ENCODE measurements at places on chromosomes 6 and 20. TPM values are rescaled to one million over a fixed set of nuclear protein-coding genes. Genes with fewer than 3 reads are reported as not detected.
A peak's percentile ranks its signal among the peaks of the same experiment; 100 is the strongest.

SIRPB1 gene
- not detected for total RNA-seq

ZC3H12D gene
- under 0.01 TPM for total RNA-seq

GRCh38 chr20:1909097-1909496, 13.9 kb downstream of the SIRPA start:
- DNase-seq, result no peak

- DNase-seq, result no peak
These were observed 143.9 kb downstream of the SOBP start for GRCh38 chr6:107633680-107634323.

- peak; percentile 1 for DNase-seq
These were observed 253.4 kb downstream of the EPHA7 start for GRCh38 chr6:93165850-93166430.

- DNase-seq, result peak; percentile 95
These were observed 74.2 kb downstream of the CD164 start for GRCh38 chr6:109308018-109308492.

DNA sequence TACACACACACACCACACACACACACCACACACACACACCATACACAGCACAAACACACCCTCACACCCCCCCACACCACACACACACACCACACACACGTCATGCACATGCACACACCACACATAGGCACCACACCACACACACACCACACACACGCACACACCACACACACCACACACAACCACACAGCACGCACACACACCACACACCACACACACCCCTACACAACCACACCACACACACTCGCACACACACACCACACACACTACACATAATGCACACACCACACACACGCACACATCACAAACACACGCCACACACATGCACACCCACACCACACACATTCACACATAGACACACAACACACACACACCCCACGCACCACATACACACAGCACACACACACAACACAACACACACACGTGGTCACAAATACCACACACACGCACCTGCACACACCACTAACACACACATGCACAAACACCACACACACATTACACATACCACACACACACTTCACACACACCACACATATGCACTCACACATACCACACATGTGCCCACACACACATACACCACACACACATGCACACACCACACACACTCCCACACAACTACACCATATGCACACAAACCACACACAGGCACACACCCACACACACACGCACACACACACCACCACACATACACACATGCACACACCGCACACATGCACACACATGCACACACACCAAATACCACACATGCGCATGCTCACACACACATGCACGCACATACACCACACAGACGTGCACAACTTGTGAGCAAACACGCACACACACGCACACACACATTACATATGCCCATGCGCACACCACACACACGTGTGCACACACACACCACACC, 9.4 kb upstream of the ACSS1 start:
- DNase-seq, result no peak

CNR1 gene
- total RNA-seq, result under 0.01 TPM

- DNase-seq, result peak; percentile 13
These were observed 298.9 kb upstream of the BMP2 start for GRCh38 chr20:6468423-6469116.

- DNase-seq, result no peak
These were observed 225.9 kb downstream of the PTPRT start for GRCh38 chr20:42963796-42964195.

TMEM239 gene
- not detected for total RNA-seq

DNA sequence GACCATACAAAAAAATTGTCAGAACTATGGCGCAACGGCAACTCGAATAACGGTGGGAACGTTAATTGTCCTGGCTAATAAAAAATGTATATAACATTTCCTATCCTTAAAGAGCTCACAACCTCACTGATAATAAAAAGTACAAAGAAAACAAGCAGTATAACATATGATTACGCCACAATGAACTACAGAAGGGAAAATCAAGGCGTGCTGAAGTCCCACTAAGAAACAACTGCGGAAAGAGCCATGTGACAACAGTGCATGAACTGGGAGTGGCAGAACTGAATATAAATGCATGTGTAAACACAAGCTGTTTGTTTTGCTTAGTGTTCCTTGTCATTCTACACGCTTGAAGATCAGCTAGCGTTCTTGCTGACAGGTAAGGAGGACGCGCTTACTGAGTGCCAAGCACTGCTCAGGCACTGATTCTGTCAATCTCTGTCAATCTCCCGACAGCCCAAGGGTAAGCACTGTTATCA, 466 bp upstream of the PSMB1 start:
- no peak for DNase-seq

SIRPD gene
- total RNA-seq, result not detected

DNA sequence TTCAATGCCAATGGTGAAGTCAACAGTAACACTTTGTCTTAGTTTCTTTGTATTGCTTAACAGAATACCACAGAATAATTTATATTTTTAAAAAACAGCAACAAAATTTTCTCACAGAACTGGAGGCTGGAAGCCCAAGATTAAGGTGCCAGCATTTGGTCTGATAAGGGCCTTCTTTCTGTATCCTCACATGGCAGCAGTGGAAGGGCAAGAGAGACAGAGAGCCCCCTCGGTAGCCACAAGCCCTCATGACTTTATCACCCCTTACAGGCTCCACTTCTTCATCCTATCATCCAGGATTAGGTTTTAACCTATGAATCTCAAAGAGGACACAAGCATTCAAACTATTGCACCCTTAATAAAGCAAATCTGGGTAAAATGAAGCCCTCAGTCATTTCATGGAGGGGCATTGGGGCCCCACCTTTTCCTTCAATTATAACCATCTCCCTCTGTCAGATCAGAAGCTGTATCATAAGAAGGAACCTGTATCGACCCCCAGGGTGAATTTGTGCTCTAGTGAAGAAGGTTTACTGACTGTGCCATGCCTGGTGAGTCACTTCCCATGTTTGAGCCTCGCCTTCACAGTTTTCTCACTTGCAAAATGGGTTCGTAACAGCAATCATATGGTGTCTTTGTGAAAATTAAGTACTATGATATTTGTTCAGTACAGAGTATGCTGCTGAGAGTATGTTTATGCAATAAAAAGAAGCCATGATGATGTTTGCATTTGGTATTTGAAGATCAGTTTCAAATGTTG, 178.2 kb downstream of the LRFN2 start:
- peak; percentile 76 for DNase-seq

BCAS4 gene
- total RNA-seq, result 5.5 TPM

- DNase-seq, result no peak
These were observed 42.5 kb upstream of the SAYSD1 start for GRCh38 chr6:39157511-39157910.

SLC35D3 gene
- total RNA-seq, result under 0.01 TPM

DNA sequence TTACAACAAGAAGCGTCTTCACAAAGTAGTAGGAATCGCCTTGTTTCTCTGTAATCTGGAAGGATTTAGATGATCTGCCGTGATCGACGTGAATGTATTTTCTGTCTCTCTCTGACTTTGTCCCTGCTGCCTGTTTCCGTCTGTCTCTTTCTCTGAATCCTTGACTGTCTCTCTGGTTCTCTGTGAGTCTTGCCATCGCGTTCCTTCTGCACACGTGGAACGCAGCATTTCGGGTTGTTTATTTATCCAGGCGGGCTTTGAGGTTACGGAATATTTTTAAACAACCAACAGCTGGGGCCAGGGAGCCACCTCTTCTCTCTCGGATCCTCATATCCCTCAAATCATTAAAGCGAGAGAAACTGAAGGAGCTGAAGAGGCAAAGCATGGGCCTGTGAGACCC, 215.9 kb downstream of the ZDHHC14 start:
- no peak for DNase-seq

SLPI gene
- 854 TPM for total RNA-seq

- no peak for DNase-seq
These were observed 41.0 kb upstream of the GCNT2 start for GRCh38 chr6:10479939-10480700.

GRCh38 chr6:82894653-82895259, 170.9 kb downstream of the UBE3D start:
- no peak for DNase-seq

ERVFRD-1 gene
- not detected for total RNA-seq

HMGCLL1 gene
- not detected for total RNA-seq

GRCh38 chr20:58647796-58648501, 3.1 kb upstream of the STX16 start:
- no peak for DNase-seq

GRCh38 chr20:31578448-31579138, 26.5 kb upstream of the ID1 start:
- DNase-seq, result no peak

CLPSL1 gene
- not detected for total RNA-seq

- no peak for DNase-seq
These were observed 29.1 kb downstream of the SLC13A3 start for GRCh38 chr20:46622165-46622564.

DNA sequence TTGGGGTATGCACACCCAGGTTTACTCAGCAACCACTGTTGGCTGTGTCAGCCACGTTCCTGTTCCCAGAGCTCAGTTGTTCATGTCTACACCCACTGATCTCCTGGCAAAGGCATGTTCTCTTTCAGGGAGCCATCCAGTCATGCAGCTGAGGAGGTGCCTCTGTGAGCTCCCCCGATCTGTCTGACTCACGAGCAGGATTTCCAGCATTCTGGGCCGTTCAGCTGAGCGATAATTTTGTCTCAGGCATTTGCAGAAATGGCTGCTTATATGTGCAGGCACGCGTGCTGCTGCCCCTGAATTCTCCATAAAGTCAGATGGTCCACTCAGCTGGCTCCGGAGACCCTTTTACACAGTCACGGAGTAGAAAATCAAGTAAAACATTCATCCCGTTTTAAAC, 78.4 kb upstream of the IYD start:
- peak; percentile 96 for DNase-seq

RALGAPB gene
- 28.4 TPM for total RNA-seq

CRISP3 gene
- total RNA-seq, result under 0.01 TPM

CST2 gene
- total RNA-seq, result not detected

EYA4 gene
- 9.7 TPM for total RNA-seq

DDR1 gene
- 194 TPM for total RNA-seq

DNA sequence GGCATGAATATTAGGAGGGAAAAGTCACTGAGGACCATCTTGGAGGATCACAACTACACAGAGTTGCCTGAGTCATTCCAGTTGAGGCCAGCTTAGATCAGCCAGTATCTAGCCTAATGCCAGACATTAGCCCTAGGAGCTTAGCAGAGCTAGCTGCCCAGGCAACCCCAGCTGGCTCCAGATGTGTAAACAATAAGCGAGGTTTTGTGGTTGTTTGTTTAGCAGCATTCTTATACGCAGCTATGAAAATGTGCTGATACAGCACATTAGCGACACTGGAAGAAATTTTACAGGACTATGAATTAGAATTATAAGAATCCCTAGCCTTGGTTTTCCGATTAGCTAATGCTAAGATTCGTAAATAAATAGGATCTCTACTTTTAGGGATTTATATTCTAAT, 59.3 kb downstream of the BTBD3 start:
- DNase-seq, result no peak

LY6G6C gene
- 0.38 TPM for total RNA-seq

- DNase-seq, result no peak
These were observed 53.4 kb downstream of the MRPL14 start for GRCh38 chr6:44073612-44074438.

DNA sequence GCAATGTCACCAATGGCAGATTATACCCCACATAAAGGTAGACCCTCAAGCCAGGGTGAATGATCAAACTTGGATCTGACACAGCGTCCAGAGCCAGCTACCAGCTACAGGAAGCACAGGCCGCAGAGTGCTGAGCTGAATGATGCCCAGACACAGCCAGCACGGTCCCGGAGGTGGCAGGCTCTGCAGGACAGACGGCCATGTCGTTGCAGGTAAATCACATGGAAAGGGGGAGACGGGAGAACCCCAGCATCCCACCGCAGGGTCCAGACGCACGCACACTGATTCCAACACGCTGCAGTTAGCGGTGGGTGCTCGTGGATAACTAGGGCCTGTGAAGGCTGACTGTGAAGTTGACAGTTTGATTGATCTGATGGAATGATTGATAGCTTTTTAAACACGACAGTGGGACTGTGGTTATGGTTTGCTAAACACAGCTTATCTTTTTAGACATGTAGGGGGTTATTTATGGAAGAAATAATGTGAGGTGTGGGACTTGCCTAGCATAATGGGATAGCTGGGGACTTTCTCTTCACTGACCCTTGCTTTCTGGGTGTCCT, 228.5 kb downstream of the ERMARD start:
- no peak for DNase-seq

AP5S1 gene
- 12.4 TPM for total RNA-seq

PI16 gene
- not detected for total RNA-seq

COL21A1 gene
- 18.6 TPM for total RNA-seq

- DNase-seq, result no peak
These were observed 7.1 kb upstream of the DDO start for GRCh38 chr6:110422444-110422822.

GRIK2 gene
- 0.38 TPM for total RNA-seq

OPRL1 gene
- total RNA-seq, result under 0.01 TPM

SLC35B2 gene
- 50.4 TPM for total RNA-seq

DNA sequence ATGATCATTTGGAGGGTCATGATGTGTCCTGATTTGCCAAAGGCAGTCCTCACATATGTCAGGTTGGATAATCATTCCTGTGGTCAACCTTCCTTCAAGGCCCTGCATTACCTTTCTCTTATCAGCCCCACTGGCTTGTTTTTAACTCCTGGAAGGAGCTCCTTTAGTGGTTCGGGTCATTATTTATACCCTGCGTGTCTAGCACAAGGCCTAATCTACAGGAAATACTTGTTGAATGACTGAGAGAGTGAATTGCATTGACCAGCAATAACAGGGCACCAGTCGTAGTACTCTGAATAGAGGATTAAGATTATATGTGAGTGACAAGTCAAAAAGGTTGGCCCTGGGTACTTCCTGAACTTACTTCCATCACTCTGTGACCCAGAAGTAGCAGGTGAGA, 4.5 kb downstream of the HIVEP2 start:
- DNase-seq, result peak; percentile 47

THBS2 gene
- 3.6 TPM for total RNA-seq

DNA sequence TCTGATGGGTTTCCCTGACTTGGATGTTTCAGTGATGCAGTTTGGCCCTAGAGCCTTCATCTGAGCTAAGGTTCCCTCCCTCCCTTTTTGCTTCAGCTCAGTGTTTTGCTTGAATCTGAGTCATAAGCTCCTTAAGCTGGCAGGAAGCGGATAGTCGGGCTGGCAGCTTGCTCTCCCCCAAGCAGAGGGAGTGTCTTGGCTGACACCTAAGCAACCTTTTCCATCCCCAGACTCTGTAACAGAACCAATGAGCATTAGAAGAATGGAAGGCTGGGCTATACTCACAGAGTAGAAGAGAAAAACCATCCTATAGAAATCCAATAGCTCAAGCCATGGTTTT, 98.3 kb downstream of the HAO1 start:
- DNase-seq, result peak; percentile 96

SPATA25 gene
- 0.90 TPM for total RNA-seq

DNA sequence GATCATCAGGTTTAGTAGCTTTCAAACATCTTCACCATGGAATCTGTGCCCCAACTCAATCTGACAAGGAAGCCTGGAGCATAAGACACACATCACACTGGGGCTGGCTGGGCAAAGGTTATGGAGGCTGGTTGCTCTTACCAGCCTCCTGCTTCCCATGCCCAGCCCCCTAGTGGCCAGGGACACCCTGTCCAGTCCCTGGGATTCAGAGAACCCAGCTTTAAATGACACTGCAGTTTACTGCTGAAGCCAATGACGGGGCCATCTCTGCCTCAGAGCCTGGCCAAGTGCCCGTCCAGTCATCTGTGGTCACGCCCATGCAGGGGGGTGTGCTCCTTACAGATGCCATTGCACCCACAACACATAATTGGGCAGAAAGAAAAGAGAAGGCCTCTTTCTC, 272.9 kb downstream of the SMOC2 start:
- no peak for DNase-seq
